ENCODE measurements at places on chromosomes 1 and 21.
A peak's percentile ranks its signal among the peaks of the same experiment; 100 is the strongest.

DNA sequence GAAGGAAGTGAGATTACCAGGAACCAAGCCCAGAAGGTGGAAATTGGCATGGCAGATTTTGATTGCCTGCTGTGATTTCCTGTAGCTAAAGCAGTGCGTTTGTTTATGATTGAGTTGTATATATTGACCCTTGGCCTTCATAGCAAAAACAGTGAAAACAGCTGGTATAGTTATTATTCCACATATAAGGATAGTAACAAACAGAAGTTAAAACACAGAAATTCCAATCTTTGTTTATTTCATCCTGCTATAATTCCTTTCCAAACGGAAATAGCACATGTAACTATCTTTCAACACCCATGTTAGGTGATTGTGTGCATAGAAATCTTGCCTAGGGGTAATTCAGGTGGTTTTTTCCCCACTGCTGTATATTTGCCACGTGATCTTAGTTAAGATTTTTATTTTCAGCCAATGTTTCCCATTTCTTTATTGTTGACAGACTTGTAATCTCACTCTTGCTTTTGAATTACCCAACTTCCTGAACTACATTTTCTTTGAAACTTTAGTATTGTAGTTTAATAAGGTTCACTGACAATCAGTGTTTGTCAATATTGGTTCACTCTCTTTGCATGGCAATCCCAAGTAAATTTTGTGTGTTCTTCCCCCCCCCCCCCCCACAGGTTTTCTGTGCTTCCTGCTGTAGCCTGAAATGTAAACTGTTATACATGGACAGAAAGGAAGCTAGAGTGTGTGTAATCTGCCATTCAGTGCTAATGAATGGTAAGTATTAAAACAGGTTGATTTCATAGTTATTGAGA is 102.7 kb downstream of the CC2D1B start:
- no peak for DNase-seq

GRCh38 chr1:104923075-104923474 is 1173.4 kb downstream of the AMY1C start:
- DNase-seq: no peak

DNA sequence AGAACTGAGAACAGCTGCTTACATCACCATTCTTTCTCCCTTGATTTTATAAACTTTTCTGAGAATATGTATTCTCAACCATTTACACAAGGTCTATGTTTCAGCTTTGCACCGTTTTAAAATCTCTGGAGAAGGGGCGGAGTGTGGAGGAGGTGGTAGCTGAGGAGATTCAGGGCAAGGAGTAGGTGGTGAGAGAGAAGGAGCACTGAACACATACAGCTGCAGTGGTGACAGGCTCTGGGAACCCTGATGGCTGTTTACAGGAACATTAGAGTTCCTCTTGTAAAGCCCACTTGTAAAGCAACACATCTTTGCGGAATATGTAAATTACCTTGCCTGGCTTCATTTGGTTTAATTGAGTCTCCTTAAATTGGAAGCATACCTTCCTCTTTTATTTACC is 89.7 kb downstream of the SMYD2 start:
- peak; percentile 67 for DNase-seq

- DNase-seq: no peak
These were observed 10.9 kb upstream of the HES5 start for GRCh38 chr1:2540816-2541492.

DNA sequence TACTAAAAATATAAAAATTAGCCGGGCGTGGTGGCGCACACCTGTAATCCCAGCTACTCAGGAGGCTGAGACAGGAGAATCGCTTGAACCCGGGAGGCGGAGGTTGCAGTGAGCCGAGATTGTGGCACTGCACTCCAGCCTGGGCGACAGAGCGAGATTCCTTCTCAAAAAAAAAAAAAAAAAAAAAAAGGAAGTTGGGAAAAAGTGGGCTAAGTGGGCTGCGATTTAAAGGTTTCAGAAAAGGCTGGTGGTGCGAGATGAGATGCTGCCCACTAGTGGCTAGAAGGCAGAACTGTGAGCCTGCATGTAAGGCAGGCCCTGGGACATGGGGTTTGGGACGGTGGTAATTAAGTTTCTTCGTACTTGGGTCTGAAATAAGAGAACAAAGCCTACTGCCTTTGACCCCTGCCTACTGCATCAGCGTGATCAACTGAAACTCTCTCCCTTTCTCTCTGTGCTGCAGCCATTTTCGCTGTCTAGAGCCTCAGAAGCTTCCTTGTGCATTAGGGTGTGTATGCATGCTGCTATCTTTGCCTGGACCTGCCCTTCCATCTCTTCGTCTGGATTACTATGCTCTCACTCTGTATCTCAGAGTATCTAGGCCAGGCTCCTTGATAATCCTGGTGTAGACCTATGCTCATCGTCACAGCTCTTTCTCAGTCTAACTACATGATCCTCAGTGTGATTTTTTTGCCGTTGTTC is 12.4 kb downstream of the FMOD start:
- peak; percentile 64 for DNase-seq

GRCh38 chr1:190940951-190941350 is 463.3 kb upstream of the BRINP3 start:
- no peak for DNase-seq

DNA sequence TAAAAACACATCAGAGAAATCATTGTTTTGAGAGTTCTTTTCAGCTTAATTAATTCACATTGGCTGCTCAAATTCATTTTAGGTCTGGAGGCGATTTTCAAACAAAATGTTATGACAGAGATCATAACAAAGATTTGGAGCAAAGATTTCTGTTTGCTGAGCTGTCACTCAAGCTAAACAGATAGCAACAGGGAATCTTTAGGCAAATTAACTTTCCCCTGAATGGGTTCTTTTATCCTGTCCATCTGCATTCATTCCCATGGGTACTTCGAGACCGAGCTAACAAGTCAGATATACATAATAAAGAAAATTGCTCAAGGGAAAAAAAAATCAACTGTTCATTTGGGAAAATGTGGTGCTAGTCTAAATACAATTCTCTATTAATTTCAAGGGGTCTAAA is 30.2 kb upstream of the CA6 start:
- DNase-seq: no peak

DNA sequence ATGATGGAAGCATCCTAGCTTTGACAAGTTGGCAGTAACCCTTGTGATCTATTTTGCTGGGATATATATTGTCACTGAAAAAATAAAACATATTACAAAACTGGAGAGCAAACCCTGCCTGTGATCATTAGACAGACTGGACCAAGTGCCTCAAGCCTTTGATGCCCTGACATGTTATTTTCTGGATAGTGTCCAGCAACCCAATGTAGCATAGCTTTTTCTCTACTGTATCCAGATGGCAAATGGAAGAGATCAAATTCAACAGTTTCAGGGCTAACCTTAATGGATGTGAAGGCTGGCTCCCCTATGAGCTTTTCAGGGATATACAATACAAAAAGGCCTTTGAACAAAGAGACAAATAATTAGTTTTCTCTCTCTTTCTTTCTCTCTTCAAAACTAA is 25.1 kb downstream of the WARS2 start:
- no peak for DNase-seq

GRCh38 chr1:80495806-80496205 is 1304.9 kb upstream of the ADGRL2 start:
- DNase-seq: no peak

- no peak for DNase-seq
These were observed 339.8 kb downstream of the PRDM2 start for GRCh38 chr1:14039582-14040430.

GRCh38 chr1:164588516-164589341 is 29.7 kb downstream of the PBX1 start:
- DNase-seq: no peak

DNA sequence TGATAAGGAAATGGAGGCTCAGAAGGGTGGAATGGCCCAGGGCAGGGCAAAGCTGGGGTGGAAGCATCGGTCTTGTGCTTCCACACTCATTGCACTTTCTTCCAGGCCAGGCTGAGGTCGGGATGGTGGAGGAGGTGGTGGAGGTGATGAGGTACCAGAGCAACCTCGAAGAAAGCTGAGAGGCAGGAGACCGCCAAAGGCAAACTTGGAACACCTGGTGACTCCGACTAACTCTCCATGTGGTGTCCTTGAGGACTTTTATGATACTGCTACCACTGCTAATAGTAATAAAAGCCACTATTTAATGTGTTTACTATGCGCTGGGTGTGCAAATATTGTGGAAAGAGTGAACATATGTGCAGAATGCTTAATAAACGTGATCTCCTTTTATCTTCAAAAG is 16.9 kb upstream of the BTG2 start:
- no peak for DNase-seq

- no peak for DNase-seq
These were observed 178.2 kb downstream of the KCNK2 start for GRCh38 chr1:215260711-215261110.

DNA sequence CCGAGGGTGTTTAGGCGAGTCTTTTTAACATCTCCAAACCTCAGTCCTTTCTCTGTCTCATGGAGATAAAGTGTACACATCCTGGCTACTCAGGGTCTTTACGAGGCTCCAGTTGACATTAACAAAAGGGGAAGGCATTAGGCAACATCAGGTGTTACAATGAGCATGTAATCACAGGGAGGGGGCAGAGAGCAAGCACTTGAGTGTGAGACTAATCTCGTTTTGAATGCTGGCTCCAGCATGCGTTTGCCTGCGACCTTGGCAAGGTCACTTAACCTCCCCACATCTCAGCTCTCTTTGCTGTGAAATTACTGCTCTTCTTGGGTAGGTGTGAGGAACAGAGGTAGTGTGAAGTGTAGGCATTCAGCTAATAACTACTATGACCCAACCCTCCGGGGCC is 3.1 kb downstream of the TNNT2 start:
- no peak for DNase-seq

DNA sequence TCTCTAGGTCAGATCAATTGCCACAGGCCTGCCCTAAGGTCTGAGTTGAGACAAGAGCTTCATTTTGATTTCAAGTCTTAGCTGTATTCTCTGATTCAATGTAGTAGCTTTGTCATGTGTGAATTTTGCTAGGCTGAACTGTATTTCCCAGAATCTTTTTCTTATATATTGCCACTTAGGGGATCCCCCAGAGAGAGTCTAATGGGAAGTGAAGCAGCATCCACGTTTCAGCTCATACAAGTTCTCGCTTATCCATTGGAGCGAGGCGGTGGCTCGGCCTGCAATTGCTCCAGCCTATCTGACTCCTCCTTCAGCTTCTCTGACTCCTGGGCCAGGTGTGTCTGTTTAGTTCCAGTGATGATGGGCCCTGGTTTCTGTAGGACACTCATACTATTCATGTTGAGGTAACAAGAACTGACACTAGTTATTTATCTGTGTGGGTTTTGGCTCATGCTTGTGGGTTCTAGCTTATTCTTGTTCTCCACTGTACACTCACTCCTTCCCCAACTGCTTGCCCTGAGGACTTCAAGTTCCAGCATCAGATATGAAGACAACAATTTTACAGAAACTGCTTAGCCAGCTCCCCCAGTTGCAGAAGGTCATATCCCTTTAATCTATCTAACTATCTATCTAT is 48.2 kb downstream of the TBX19 start:
- DNase-seq: no peak

DNA sequence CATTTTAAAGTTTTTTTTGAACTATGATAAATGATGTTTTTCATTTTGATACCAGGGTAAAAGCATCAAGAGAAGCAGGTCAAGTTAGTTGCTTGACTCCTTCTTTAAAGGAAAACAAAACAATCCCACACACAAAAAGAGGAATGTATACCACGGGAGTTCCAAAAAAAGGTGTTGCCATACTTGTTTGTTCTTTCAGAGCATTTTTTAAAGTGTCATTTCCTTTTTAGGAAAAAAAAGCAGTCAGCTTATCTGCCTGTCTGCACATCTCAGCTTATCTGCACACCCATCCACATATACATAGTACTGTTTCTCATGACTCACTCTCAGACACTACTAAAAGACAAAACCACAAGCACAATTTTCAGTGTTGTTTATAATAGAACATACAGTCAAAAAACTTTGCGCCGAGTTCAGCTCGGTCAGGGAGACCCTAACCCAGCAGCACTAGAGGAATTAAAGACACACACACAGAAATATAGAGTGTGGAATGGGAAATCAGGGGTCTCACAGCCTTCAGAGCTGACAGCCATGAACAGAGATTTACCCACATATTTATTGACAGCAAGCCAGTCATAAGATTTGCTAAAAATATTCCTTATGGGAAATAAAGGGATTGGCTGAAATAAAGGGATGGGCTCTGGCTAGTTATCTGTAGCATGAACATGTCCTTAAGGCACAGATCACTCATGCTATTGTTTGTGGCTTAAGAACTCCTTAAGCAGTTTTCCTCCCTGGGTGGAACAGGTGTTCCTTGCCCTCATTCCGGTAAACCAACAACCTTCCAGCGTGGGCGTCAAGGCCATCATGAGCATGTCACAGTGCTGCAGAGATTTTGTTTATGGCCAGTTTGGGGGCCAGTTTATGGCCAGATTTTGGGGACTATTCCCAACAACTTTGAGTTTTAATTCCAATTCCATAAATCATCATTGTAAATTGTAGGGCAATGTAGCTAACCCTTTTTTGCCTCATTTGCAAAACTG is 11.4 kb upstream of the MNDA start:
- DNase-seq: no peak

DNA sequence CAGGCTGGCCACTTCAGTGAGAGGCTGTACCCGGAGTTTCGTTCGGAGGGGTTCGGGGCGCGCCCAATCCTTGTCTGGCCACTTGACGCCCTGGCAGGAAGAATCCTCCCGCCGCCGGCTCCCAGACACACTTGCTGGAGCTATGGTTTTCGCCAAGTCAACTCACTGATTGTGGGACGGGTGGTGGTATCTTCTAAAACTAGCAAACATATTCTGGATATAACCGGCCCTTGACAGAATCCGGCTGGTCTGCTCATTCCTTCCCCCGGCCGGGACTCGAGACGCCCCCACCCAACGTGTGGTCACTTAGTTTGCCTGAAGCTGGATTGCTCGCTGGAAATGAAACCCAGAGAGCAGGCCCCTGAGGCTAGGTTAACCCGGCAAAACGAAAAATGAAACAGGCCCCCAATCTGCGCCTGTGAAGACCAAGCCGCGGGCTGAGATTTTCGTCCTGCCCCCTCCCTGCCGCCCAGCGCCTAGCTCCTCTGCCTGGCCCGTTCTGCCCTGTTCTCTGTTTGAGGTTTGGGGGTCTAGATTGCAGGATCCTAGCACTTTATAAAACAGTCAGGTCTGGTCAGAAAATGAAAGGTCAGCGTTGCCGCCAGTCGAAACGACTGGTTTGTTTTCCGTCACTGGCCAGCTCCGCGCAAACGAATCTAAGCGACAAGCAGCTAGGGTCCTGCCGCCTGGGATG is 4.6 kb downstream of the GFI1 start:
- DNase-seq: no peak

- peak; percentile 64 for DNase-seq
These were observed 56.4 kb downstream of the DIP2A start for GRCh38 chr21:46515109-46515508.

GRCh38 chr1:13513063-13513894 is 524 bp downstream of the LRRC38 start:
- DNase-seq: no peak

DNA sequence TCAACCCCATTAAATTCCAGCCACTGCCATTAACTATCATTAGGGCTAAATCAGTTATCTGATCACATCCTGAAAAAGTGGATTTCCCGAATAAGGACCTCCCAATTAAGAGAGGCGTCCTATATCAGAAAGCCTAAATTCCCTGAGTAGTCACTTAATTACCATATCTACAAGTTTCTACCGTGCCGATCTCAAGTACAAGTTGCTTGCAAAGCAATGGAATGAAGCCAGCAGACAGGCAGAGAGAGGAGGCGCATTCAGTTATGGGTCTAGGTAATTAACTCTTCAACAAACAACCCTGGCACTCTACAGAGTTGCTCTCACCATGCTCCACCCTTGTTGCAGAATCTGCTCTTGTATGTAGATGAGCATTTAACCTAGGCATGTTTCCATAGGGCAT is 494.6 kb upstream of the RUNX1 start:
- no peak for DNase-seq

GRCh38 chr1:107936498-107937481 is 28.2 kb downstream of the VAV3 start:
- no peak for DNase-seq

- no peak for DNase-seq
These were observed 16.4 kb downstream of the ECHDC2 start for GRCh38 chr1:52904927-52905698.
